ENCODE measurements at places on chromosomes 7 and 10. TPM values are rescaled to one million over a fixed set of nuclear protein-coding genes. Genes with fewer than 3 reads are reported as not detected.

The CALY gene
- total RNA-seq, result not detected

The OR6B1 gene
- total RNA-seq, result not detected

The GDF2 gene
- total RNA-seq, result not detected

GRCh38 chr10:100738055-100738827 is 7.1 kb upstream of the PAX2 start:
- DNase-seq, result no peak

DNA sequence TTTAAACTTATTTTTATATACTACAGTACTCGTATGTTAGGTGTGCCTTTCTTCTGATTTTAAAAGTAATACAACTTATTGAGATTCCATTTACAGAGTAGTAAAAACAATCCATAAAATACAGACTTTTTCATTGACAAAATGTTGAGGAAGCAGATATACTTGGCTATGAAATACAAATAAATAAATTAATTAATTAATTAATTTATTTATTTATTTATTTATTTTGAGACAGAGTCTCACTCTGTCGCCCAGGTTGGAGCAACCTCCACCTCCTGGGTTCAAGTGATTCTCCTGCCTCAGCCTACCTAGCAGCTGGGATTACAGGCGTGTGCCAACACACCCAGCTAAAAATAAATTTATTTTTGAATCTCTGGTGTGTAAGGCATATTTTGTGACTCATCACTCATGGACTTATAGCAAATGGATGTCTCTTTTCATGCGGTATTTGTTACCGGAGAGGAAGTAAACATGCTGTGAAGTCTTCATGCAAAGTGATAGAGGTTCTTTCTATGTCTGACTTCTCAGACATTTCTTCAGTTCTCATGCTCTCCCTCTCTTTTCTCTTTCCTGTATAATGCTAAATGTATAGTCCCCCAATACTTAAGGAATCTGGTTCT is 20.2 kb upstream of the SRPK2 start:
- DNase-seq, result no peak

DNA sequence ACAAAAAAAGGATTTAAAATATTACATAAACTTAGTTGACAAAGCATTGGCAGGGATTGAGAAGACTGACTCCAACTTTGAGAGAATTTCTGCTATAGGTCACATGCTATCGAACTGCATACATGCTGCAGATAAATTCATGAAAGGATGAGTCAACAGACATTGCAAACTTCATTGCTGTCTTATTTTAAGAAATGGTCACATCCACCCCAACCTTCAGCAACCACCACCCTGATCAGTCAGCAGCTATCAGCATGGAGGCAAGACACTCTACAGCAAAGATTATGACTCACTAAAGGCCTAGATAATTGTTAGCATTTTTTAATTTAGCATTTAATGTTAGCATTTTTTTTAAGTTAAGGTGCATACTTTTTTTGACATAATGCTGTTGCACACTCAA is 73.6 kb downstream of the AGK start:
- no peak for DNase-seq

- no peak for DNase-seq
Measured at GRCh38 chr7:94336009-94336408, 58.7 kb upstream of the COL1A2 start.

- DNase-seq, result no peak
Measured at GRCh38 chr10:19658622-19659233, 157.5 kb upstream of the PLXDC2 start.

DNA sequence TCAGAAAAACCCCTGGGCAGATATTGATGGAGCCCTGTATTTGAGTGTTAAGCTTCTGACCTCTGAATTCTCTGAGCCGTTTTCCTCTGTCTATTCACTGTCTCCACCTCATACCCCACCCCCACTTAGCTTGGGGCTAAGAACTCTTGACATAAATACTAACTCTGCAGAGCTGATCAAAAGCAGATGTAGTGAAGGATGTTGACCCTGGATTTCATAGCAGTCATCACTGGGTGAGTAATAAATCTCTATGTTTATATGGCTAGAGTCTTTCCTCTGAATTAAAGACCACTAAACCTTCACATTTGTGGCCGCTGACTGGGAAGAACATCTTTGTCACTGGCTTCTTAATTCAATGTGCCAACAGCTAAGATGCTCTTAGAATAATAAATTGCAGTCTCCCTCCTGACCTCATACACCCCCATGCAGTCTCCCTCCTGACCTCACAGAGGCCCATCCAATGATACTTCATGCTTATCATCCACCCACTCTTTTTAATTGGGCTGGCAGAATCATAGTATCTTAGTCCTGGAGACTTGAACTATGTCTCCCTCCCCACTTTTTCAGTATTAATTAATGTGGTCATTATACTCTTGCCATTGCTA is 78.0 kb upstream of the MACROH2A2 start:
- no peak for DNase-seq

DNA sequence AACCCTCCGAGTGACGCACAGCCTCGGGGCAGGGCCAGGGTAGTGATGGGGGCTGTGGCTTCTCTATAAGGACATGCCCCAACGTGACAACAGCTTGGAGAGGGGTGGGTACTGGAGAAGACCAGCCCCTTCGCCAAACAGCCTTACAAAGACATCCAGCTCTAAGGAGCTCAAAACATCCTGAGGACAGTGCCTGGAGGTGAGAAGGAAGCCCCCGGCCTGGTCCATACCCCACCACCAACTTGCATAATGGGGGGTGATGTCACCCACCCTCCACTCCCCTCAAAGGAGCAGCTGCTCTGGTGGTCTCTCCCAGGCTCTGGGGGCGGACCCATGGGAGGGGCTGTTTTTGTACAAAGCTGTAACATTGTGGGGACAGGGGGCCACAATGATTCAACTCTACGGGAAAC is 15.1 kb downstream of the PRSS2 start:
- DNase-seq, result no peak

DNA sequence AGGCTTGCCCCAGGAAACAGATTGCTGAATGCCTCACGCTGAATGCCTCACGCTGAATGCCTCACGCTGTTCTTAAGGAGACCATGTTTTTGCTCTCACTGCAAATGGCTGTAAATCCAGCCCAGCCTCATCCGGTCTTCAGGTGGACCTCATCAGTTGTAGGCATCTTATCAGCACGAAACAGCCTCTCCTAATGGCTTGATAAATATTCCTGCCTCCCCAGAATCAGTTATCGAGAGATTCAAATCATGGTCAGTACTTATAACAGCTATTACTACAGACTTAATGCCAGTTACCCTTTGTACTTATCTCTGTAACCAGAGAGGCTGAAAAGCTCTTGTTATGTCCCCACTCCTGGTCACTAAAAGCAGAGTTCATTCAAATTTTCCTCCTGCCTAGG is 290.6 kb downstream of the FZD1 start:
- DNase-seq, result no peak

DNA sequence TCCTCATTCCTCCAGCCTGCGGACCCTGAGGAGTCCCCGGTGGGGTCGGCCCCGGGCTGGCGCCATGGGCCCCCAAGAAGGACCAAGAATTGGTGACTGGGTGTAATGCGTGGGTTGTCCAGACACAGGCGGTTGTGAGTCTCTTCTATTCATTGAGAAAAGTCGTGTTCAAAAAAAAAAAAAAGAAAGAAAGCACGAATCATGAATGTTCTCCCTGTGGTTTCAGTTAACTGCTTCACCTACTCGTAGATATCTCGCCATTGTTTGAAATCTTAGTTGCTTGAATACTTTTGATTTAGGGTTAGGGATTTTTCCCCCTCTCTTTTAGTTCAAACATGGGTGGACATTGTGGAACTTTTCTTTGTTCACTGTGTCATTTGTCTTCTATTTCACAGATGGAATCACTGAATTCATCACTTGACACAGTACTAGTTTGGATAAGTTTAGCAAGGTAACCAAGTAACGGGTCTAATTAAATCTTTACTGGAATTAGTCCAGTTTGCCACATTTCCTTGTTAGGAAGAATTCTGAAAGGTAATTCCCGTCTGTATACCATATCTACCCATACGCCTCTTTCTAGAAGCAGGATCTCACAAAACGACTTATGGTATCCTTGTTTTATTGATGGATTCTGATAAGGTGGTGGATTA is 775 bp downstream of the STARD3NL start:
- no peak for DNase-seq

DNA sequence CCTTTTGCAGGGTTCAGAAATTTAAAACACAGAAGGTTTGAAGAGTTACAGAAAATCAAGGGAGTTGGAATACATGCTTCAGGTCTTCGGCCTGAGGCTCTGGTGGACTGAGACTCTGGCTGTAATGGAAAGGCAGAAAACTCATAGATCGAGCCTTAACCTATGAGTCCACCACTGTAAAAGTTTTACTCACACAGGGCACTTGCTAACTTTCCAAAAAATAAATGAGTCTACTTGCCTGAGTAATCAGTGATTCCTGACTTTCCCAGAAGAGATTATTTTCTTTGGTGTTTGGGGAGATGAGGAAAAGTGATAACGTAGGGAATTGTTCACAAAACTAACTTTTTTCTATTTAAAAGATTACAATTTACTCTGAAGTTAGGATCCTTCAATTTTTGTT is 108.0 kb downstream of the MBL2 start:
- DNase-seq, result no peak
